HCT116 (cell line): ENCODE measurements at places on chromosomes 7 and 10.
A peak's percentile ranks its signal among the peaks of the same experiment; 100 is the strongest.

GRCh38 chr10:130463876-130464364 lies 327.7 kb downstream of the GLRX3 start:
- no peak for DNase-seq

- DNase-seq: peak; percentile 70
Measured at GRCh38 chr10:126749015-126749655, 78.6 kb upstream of the C10orf90 start.

- no peak for DNase-seq
Measured at GRCh38 chr7:105839266-105839665, 37.1 kb downstream of the ATXN7L1 start.

DNA sequence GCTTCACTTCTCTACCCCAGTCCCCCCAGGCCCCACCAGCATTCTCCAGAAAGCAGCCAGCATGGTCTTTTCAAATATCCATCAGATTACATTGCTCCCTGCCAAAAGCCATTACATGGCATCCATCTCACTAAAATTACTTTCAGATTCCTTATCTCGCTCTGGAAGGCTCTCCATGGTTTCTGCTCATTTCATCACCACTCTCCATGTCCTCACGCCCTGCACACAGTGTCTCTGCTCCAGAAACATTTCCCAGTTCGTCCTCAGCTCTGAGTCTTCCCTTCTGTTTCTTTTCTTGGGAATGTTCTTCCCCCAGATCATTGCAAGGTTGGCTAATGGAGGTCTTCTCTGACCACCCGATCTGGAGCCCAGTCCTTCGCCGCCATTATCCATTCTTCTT lies 499.1 kb downstream of the KCNMA1 start:
- DNase-seq: no peak

GRCh38 chr7:70569335-70569819 lies 562.6 kb upstream of the GALNT17 start:
- no peak for DNase-seq

- no peak for DNase-seq
Measured at GRCh38 chr7:150431839-150432658, 18.4 kb upstream of the GIMAP8 start.

GRCh38 chr7:98284335-98285036 lies 3.0 kb downstream of the BRI3 start:
- DNase-seq: no peak

DNA sequence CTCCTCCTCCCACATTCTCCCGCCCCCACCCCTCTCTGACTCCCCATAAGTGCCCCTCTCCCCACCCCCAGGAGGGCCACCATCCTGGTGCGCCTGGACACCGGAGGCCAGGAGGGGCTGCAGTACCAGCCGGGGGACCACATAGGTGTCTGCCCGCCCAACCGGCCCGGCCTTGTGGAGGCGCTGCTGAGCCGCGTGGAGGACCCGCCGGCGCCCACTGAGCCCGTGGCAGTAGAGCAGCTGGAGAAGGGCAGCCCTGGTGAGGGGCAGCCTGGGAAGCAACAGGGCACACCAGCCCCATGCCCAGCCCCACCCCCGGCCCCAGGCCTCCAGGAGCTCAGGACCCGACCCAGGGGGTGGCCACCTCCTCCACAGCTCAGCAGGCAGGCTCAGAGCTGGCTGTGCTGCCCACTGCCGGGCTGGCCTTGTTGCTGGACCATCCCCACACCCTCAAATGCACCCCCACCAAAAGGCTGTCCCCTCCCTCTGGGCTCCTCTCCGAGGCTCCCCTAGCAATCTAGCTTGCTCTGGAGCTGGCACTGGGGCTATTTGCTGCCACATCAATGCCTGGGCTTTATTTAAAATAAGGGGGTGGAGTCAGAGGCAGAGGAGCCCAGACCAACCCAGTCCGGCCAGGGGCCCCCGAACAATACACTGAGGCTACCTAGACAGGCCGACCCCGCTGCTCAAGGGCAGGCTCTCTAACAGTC lies 14.8 kb downstream of the ATG9B start:
- no peak for DNase-seq

DNA sequence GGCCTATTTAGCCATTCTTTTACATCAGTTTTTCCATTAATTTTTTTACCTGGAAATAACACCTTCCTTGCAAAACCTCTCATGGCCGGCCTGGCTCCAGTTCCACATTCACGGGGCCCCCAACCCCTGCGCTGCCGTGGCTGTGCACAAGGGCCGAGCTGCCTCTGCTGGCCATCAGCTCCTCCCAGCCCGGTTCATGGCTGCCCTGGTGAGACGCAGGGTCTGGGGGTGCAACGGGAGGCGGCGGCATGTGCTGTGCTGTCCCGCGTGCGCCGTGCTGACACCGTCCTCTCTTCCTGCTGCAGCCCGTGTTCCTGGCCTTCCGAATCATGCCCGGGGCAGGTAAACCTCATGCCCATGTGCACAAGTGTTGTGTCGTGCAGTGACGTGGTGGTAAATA lies 4.4 kb downstream of the NKX6-2 start:
- no peak for DNase-seq

DNA sequence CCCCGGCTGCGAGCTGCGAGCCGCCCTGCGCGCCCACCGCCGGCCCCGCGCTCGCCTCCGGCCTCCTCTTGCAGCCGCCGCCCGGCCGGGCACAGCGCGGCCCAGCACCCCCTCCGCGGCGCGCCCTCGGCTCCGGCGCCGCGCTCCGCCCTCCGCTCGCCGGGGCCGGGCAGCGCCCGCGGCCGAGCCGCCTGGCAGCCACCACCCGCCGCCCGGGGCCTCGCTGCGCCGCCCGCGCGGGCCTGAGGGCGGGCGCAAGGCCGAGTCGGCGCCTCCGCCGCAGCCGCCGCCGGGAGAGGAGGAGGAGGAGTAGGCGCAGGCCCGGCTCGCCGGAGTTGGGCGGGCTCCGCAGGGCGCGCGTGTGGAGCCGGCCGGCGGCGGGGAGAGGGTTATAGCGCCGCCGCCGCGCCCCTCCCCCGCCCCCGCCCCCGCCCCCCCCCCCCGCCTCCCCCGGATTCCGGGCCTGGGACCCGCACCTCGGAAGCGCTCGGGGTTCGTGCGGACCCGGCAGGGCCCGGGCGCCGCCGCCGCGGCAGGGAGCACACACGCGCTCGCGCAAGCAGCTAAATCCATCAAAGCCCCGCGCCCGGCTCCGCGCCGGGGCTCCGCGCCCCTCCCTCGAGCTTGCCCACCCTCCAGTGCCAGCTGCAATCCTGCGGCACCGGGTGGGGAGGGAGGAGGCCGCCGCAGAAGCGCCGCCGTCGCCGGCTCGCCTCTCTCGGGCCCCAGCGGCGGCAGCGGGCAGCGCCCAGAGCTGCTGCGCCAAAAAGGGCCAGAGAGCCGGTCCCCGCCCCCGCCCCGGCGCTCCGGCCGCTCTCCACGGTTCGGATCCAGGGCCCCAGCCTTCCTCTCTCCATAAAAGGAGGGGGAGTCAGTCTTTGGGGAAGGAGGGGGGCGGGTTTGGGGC lies at the start of gene PDGFA:
Gene PDGFA (minus strand): TSS at position 363 of the 907 bp plus-strand sequence. CDS start 845 bp downstream, outside the sequence.
- DNase-seq: no peak

DNA sequence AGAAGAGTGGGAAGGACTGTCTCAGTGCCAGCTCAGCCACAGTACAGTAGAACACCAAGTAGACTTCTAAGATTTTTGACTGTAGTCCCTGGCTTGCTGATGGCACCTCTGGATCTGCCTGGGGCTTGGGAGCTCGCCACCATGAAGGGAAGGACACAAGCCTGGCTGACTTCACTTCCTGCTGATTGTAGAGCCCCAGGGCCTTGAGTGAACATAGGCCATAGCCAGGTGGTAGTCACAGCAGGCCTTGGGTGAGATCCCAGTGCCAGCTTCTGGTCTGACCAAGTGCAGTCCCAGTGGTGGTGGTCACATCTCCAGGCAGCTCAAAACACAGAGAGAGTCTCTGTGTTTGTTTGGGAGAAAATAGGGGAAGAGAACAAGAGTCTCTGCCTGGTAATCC lies 57.6 kb upstream of the HBP1 start:
- no peak for DNase-seq

GRCh38 chr7:46153951-46154787 lies 233.1 kb upstream of the IGFBP3 start:
- no peak for DNase-seq

GRCh38 chr10:116973946-116974455 lies 31.0 kb downstream of the SHTN1 start:
- no peak for DNase-seq

DNA sequence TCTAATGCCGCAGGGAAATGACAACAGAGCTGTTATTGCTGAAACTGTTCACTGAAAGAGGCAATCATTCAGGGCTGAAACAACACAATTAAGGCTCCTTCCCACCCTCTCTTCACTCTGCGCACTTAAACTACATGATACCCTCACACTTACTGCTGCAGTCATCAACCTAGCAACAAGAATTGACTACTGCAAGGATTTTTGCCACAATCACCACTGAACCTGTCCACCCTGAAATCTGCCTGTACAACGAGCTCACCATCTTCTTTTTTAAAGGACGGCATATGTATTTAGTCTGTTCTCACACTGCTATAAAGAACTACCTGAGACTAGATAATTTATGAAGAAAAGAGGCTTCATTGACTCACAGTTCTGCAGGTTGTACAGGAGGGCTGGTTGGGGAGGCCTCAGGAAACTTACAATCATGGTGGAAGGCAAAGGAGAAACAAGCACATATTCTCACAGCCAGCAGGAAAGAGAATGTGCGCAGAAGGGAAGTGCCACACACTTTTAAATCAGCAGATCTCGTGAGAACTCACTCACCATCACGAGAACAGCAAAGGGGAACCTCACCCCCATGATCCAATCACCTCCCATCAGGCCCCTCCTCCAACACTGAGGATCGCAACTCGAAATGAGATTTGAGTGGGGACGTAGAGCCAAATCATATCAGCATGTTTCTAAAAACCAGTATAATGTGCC lies 131.7 kb downstream of the SORCS1 start:
- no peak for DNase-seq

GRCh38 chr10:43424416-43424815 lies 12.5 kb upstream of the ZNF487 start:
- no peak for DNase-seq

GRCh38 chr7:70097645-70098044 lies 499.4 kb downstream of the AUTS2 start:
- no peak for DNase-seq

- no peak for DNase-seq
Measured at GRCh38 chr10:132626761-132627665, 89.4 kb downstream of the INPP5A start.

DNA sequence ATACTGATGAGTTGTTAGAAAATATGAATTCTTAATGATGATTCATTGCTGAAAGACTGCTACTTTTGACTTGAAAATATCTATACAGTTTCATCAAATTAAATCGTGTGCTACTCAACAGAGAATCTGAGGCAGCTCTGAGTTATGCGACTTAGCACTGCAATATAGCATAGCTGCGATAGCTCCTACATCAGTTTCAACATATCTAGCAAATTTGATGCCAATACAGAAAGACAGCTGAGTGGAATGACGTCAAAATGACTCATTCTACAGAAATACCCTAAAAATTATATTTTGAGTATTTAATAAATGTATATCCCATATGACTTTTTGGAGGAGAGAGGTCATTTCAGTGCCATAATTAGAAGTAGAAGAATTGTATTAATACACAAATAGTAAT lies 1.1 kb upstream of the TARP start:
- DNase-seq: no peak

DNA sequence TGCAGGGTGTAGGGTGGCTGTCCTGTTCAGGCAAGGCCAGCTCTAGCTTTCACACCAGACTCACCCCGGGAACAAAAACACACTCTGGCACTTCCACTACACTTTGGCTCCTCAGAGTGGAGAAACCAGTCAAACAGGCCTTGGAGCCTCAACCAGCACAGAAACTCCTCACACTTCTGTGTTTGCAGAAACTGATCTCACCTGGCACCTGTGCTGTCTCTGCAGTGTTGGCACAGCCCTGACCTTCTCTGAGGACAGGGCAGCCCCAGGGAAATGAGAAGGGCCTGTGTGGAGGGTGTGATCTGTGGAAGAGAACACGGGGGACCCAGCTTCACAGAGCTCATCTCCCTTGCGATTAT lies 4.1 kb upstream of the CALML5 start:
- no peak for DNase-seq

DNA sequence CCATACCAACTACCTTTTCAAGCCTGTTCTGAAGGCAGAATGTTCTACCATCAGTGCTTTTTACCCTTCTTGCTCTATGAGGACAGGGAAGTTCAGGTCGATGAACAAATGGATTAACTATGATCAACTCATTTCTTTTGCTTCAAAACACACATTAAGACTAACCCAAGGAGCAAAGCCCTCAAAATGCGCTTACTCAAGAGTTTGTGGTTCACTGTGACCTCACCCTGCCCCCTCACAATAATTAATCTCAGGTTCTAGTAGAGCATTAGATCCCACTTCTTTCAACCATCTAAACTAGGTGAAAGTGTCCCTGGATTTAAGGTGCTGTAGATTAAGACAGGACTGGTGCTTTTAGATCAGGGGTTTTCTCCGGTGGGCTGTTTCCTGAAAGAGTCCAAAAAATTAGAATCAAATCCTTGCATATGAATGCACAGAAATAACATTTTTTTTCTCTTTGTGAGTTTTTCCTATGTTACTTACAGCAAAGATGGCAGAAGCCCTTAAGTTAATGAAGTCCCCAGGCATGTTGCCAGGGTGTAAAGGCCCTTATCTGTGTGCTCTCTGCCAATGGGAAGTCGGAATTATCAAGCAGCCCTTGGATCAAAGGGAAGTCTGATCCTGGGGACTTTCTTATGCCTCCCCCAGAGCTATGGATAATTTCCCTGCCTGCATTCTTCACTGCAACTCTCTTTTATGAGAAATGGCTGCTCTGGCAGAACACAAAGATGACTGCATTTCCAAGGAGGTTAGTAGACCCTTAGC lies 205.5 kb upstream of the STK17A start:
- no peak for DNase-seq

DNA sequence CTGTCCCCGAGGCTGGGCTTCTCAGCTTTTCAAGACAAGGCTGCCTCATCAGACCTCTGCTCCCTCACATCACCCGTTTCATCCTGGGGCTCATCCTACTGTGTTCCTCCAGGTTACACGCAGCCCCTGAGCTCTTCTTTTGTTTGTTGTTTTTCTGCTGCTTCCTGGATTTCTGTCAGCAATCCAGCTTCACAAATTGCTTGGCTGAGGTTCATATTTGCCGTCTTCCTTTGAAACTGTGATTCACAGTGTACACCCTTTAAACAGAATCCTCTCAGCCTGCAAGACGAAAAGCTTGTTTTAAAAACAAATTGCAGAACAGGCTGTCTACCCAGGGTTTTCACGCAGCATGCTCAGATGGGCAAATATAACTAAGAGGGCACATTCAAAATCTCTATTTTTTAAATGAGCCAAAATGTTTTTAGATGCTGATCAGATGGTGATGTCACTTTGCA lies 39.1 kb upstream of the PARD3 start:
- DNase-seq: no peak

GRCh38 chr10:100506596-100507356 lies 12.9 kb downstream of the SEC31B start:
- no peak for DNase-seq
